ENCODE measurements at places on chromosomes 2 and 18.

DNA sequence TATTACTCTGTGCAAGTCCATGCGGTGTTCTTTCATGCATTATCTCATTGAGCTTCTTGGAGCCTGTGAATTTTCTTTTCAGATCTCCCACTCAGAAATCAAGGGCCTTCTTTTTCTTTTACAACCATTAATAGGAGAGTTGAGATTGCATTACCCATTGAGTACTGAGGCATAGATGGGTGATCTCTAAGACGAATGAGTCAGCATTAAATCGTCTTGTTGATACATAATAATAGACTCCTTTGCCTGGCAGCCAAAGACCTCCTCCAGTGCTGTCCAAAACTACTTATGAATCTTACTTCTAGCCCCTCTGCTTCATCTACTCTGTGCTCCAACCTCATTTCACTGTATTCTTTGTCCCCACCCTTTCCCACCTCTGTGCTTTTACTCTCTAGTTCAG is 180.5 kb downstream of the AGPS start:
- DNase-seq, result no peak
- no peaks in the 10 kb centered on the region for H3K4me1 ChIP-seq
- H3K27ac ChIP-seq, result no peak overlapping the region
- no peak overlapping the region for H3K4me3 ChIP-seq

DNA sequence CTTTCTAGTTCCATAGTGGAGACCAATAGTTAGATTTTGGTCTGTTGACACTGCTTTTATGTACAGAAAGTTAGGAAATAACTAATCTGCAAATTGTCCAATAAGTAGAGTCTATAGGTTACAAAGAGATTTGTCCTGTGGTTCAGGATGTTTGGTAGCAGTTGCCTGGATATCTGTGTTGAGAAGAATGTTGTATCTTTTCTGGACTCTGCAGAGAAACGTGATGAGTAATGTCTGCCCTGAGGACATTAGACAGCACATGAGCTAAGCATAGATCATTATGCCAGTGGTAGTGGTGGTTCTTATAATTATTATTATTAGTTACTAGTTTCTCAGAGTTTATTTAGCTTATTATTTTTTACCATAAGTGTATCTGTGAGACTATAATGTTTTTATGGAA is 65.8 kb downstream of the ANKRD62 start:
- peaks cover 14% of the 10 kb centered on the region for H3K27me3 ChIP-seq
- no peak overlapping the region for H3K4me3 ChIP-seq
- H3K36me3 ChIP-seq, result no peaks in the 10 kb centered on the region

GRCh38 chr2:116094196-116094595 is 1651.8 kb downstream of the DPP10 start:
- no peak overlapping the region for H3K27ac ChIP-seq
- no peak for DNase-seq
- no peaks in the 10 kb centered on the region for H3K27me3 ChIP-seq
- H3K36me3 ChIP-seq, result no peaks in the 10 kb centered on the region

- H3K27ac ChIP-seq, result no peak overlapping the region
- H3K4me1 ChIP-seq, result no peaks in the 10 kb centered on the region
- H3K36me3 ChIP-seq, result no peaks in the 10 kb centered on the region
- DNase-seq, result no peak
These were observed 106.4 kb downstream of the MBD2 start for GRCh38 chr18:54117853-54118773.

DNA sequence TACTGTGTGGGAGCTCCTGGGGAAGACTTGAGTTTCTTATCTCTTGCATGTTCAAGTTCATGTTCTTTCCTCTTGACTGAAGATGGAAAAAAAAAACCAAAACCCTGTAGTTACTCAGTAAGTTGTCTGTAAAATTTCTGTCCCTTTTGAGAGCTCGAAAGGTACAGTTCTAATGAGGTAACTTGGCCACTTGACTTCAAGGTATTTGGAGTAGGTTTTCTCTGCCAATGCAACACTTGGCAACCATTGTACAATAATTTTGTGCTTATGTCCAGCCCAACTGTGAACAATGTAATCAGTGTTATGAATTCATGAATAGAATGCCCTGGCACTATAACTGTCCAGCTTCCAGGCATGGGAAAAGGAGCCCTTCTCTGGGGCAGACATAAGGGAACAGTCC is 111.0 kb downstream of the LIPG start:
- H3K27me3 ChIP-seq, result peaks cover 3% of the 10 kb centered on the region
- H3K4me1 ChIP-seq, result peaks cover 12% of the 10 kb centered on the region

- peaks cover 15% of the 10 kb centered on the region for H3K4me1 ChIP-seq
- H3K4me3 ChIP-seq, result no peak overlapping the region
- DNase-seq, result peak; percentile 92
- peak overlapping the region; percentile 82 for H3K27ac ChIP-seq
- H3K27me3 ChIP-seq, result no peaks in the 10 kb centered on the region
These were observed 162.1 kb downstream of the ZEB2 start for GRCh38 chr2:144357623-144358373.

GRCh38 chr2:205752296-205752820 is 70.1 kb downstream of the NRP2 start:
- no peak overlapping the region for H3K4me3 ChIP-seq
- H3K36me3 ChIP-seq, result peaks cover 48% of the 10 kb centered on the region
- peaks cover 9% of the 10 kb centered on the region for H3K4me1 ChIP-seq
- H3K27ac ChIP-seq, result no peak overlapping the region
- no peaks in the 10 kb centered on the region for H3K27me3 ChIP-seq
- no peak for DNase-seq

DNA sequence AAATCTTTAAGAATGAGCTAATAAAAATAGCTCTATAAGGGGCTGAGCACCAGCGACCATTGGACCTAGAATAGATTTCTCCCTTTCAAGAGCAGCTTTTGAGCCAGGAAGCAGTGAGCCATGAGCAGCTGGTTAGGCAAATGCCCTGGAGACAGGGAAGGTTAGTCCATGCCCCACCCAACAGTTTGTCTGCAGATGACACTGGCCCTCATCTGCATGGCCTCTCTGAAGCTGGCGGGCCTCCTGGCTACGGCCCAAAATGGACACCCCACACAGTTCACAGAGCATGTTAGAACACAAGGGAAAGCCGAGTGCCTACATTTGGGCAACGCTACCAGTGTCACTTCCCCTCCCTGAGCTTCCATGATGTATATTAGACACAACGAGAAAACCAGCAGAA is 201.1 kb downstream of the MGAT5 start:
- no peaks in the 10 kb centered on the region for H3K36me3 ChIP-seq
- H3K27me3 ChIP-seq, result no peaks in the 10 kb centered on the region
- DNase-seq, result no peak
- no peak overlapping the region for H3K27ac ChIP-seq

DNA sequence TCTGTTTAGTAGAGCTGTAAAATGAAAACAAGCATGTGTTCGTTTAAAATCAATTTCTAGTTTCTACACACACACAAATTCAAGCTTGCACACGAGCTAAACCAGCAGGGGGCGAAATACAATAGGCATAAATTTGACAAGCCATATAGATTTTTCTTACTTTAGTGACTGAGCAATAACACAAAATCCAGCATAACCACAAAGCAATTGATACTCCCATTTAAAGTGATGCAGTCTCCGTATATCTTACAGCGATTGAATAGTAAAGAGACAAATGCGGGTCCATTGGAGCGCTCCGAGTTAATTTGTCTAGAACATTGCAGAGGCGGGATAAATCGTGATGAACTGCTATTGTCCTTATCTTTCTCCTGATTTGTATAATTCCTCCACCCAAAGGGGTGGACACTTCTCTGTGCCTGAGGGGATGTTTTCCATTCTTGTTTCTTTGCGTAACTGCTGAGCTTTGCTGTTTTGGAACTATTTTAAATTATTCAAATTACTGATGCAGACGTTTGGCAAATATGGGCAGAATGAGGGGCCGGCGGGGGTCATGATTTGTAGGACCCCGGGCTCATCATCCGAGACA is 1.2 kb upstream of the AFTPH start:
- no peaks in the 10 kb centered on the region for H3K36me3 ChIP-seq
- H3K27me3 ChIP-seq, result peaks cover 13% of the 10 kb centered on the region
- H3K27ac ChIP-seq, result no peak overlapping the region
- DNase-seq, result peak; percentile 87
- H3K4me3 ChIP-seq, result peak overlapping the region; percentile 98
- peaks cover 12% of the 10 kb centered on the region for H3K4me1 ChIP-seq

DNA sequence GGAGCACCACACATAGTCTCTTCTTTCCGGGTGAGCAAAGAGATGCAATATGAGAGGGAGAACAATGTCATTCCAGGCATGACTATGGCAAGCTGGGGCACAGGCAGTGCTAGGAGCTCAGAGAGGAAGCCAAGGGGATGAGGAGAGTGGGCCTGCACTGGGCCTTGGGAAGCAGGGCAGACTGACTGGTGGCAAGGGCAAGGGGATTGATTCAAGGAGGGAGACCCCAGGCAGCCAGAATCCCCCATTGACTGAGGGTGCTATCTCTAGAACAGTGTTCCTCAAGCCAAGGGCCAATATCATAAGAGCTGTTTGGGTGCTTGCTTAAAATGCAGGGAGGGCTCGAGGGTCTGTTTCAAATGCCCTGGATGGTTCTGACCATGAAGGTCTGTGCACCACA is 36.1 kb downstream of the MARCO start:
- DNase-seq, result no peak
- H3K27ac ChIP-seq, result no peak overlapping the region
- H3K36me3 ChIP-seq, result no peaks in the 10 kb centered on the region
- H3K4me3 ChIP-seq, result no peak overlapping the region
- H3K27me3 ChIP-seq, result no peaks in the 10 kb centered on the region

DNA sequence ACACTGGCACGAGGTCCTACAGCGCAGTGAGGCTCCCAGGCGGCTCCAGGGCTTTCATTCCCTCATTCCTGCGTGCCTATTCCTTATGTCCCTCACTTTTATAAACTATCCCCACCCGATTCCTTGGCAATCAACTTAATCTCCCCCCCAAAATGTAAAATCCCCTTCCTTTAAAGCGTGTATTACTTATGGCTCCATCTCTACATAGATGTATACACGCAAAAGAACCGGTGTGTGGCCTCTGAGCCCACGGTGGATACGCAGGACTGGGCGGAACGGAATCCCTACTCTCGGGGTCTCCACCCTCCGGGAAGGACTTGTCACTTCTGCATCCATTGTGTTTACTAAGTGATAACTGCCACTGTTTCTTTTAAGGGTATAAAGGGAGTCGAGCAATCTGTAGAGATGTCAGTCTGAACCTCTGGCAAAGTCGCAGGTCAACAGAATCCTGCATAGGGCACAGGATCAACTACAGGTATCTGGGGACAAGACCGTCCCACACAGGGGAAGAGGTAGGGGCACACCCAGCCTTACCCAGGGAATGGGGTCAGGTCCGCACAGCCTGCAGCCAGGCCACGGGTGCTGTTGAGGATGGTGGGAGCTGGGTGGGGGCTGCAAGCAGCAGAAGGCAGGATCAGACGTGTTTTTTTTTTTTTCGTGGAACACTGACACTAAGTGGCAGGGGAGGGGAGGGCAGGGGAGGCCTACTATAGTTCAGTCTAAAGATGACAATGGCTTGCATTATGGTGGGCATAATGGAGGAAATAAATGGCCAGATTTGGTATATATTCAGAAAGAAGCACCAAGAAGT is 42.1 kb downstream of the HDLBP start:
- no peaks in the 10 kb centered on the region for H3K27me3 ChIP-seq
- H3K27ac ChIP-seq, result peak overlapping the region; percentile 48
- DNase-seq, result no peak
- peaks cover 27% of the 10 kb centered on the region for H3K4me1 ChIP-seq

GRCh38 chr2:113179446-113180045 is 5.8 kb downstream of the PSD4 start:
- no peak for DNase-seq
- H3K4me1 ChIP-seq, result no peaks in the 10 kb centered on the region
- no peaks in the 10 kb centered on the region for H3K36me3 ChIP-seq
- no peak overlapping the region for H3K27ac ChIP-seq
- H3K27me3 ChIP-seq, result no peaks in the 10 kb centered on the region
- no peak overlapping the region for H3K4me3 ChIP-seq

GRCh38 chr2:165164201-165164600 is 39.6 kb downstream of the SCN3A start:
- H3K27me3 ChIP-seq, result no peaks in the 10 kb centered on the region
- H3K4me1 ChIP-seq, result no peaks in the 10 kb centered on the region
- DNase-seq, result no peak
- H3K36me3 ChIP-seq, result no peaks in the 10 kb centered on the region

DNA sequence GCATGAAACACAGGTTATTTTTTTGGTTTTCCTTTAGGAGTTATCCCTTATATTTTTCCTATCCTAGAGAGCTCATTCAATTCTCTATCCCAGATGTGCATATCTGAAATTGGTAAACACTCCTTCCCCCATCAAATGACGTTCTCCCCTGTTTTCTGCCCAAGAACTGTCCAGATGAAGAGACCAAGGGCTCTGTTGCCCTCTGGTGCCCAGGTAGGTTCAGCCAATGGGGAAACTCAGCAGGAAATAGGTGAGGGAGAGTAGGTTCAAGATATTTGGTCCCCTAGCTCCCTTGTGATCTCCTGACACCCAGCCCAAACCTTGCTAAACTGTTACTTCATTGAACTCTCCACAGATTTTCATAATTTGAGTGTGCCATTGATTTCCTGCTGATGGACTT is 14.1 kb upstream of the INO80C start:
- H3K4me3 ChIP-seq, result no peak overlapping the region
- H3K27ac ChIP-seq, result no peak overlapping the region
- no peak for DNase-seq
- H3K4me1 ChIP-seq, result no peaks in the 10 kb centered on the region

- no peak overlapping the region for H3K4me3 ChIP-seq
- H3K4me1 ChIP-seq, result no peaks in the 10 kb centered on the region
- H3K27me3 ChIP-seq, result no peaks in the 10 kb centered on the region
- H3K27ac ChIP-seq, result no peak overlapping the region
- no peaks in the 10 kb centered on the region for H3K36me3 ChIP-seq
These were observed 64.2 kb downstream of the STRADB start for GRCh38 chr2:201515573-201516246.

DNA sequence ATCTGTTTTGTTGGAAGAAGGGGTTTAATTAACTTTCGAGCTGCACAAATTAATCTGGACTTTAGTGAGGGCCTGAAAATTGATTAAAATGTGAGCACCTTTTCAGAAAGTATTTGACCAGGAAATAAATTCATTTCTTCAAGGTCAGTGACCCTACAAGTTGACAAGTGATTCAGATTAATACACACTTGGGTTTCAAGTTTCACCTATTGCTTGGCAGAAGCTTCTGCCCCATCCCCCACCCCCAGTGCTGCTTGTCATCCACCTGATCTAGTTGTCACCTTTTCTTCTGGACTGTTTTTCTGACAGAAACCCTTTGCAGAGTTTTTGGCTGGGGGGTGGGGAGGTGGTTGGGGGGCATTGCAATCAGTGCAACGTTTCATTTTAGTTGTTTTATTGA is 46.2 kb downstream of the RPRM start:
- no peak overlapping the region for H3K4me3 ChIP-seq
- no peaks in the 10 kb centered on the region for H3K36me3 ChIP-seq
- no peak overlapping the region for H3K27ac ChIP-seq
- H3K4me1 ChIP-seq, result no peaks in the 10 kb centered on the region

Data from endothelial cell of umbilical vein (primary cell).